ENCODE measurements at places on chromosomes 16 and 17. TPM values are rescaled to one million over a fixed set of nuclear protein-coding genes. Genes with fewer than 3 reads are reported as not detected.

The PDIA2 gene
- total RNA-seq = not detected

- DNase-seq = no peak
- H3K27me3 ChIP-seq = no peaks in the 10 kb centered on the region
- H3K27ac ChIP-seq = no peak overlapping the region
- peaks cover 10% of the 10 kb centered on the region for H3K4me1 ChIP-seq
- H3K36me3 ChIP-seq = peaks cover 24% of the 10 kb centered on the region
- no peak overlapping the region for H3K4me3 ChIP-seq
Measured at GRCh38 chr16:2231016-2231931, 5.0 kb upstream of the DNASE1L2 start.

The JPH3 gene
- total RNA-seq = not detected

- no peak overlapping the region for H3K4me3 ChIP-seq
- no peaks in the 10 kb centered on the region for H3K4me1 ChIP-seq
- no peak overlapping the region for H3K27ac ChIP-seq
- no peaks in the 10 kb centered on the region for H3K27me3 ChIP-seq
- DNase-seq = no peak
- no peaks in the 10 kb centered on the region for H3K36me3 ChIP-seq
Measured at GRCh38 chr16:10896723-10897122, 19.7 kb downstream of the CIITA start.

- no peak overlapping the region for H3K27ac ChIP-seq
- H3K4me3 ChIP-seq = no peak overlapping the region
Measured at GRCh38 chr17:34399725-34400124, 36.7 kb upstream of the CCL1 start.

The STX1B gene
- total RNA-seq = 1.6 TPM

DNA sequence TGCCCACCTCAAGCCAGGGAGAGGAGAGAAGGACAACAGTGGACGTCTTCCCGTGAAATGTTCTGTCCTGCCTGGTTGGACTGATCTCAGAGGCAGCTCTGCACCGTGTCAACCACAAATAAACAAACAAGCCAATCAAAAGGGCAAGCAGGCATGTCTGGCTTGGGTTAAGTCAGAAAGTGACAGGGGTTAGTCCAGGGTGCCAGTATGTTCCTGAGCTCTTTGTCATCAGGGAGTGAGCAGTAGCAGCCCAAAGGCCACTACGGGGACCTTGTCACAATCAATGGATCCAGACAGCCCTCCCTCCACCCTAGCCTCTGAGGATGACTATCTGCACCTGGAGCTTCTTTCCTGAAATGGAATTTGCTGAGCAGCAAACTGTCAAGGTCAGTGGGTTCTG lies 35.0 kb downstream of the CNGB1 start:
- no peak overlapping the region for H3K27ac ChIP-seq
- no peaks in the 10 kb centered on the region for H3K27me3 ChIP-seq
- H3K4me1 ChIP-seq = peaks cover 6% of the 10 kb centered on the region
- no peaks in the 10 kb centered on the region for H3K36me3 ChIP-seq
- H3K4me3 ChIP-seq = no peak overlapping the region
- DNase-seq = no peak

The PRRT2 gene
- 3.5 TPM for total RNA-seq

GRCh38 chr16:1394367-1394951 lies 20.0 kb downstream of the UNKL start:
- no peaks in the 10 kb centered on the region for H3K36me3 ChIP-seq
- DNase-seq = no peak
- H3K4me3 ChIP-seq = no peak overlapping the region
- no peak overlapping the region for H3K27ac ChIP-seq
- H3K27me3 ChIP-seq = no peaks in the 10 kb centered on the region
- H3K4me1 ChIP-seq = no peaks in the 10 kb centered on the region

DNA sequence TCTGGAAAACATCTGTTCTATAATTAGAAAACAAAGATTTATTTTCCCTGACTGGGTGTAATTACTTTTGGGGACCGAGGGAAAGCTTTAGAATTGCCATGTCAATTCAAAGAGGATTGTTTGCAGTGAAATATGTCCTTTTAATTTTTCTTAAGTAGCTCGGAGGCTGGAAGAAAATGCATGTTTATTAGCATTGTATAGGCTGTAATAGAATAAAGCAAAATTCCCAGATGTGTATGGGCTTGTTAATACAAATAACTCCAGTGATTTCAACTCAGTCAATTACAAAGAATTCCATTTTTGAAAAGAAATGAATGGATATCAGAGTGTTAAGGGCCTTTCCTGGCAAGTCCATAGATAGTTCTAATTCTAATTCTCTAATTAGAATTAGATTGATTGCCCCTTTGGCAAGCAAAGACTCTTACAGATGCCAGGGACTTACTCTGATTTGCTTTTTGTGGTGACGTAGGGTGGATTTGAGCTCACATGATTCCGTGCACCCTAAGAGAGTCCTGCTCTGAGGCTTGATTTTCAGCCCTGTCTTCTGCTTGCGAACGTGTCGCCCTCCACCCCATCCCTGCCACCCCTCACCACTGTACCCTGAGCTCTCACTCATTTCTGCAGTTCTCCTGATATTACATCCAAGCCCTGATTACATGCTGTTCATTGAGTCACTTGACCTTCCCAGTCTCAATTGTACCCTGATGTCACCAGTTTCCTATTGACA lies 70.0 kb upstream of the FAM20A start:
- no peaks in the 10 kb centered on the region for H3K4me1 ChIP-seq
- no peak for DNase-seq
- no peak overlapping the region for H3K27ac ChIP-seq
- no peaks in the 10 kb centered on the region for H3K27me3 ChIP-seq
- no peaks in the 10 kb centered on the region for H3K36me3 ChIP-seq
- no peak overlapping the region for H3K4me3 ChIP-seq

DNA sequence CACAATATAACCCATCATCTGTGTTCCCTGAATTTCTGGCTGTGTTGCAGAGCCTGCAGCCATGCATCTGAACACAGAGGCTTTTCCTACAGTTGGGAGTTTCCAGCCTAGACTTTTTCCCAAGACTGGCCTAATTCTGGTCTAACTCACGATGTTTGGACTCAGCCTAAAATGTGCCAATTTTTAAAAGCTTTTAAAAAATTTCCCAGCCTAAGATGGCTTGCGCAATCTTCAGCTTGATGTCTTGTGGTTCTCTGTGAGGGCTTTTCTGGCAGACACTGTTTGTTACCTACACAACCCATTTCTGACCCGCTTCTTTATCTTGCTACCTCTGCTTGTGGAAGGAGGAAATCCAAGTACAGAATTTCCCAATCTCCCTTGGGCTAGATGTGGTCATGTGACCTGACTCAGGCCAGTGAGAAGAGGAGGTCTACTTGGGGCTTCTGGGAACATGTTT lies 72.7 kb upstream of the GAS7 start:
- H3K4me1 ChIP-seq = no peaks in the 10 kb centered on the region
- H3K27me3 ChIP-seq = no peaks in the 10 kb centered on the region
- no peak overlapping the region for H3K27ac ChIP-seq

DNA sequence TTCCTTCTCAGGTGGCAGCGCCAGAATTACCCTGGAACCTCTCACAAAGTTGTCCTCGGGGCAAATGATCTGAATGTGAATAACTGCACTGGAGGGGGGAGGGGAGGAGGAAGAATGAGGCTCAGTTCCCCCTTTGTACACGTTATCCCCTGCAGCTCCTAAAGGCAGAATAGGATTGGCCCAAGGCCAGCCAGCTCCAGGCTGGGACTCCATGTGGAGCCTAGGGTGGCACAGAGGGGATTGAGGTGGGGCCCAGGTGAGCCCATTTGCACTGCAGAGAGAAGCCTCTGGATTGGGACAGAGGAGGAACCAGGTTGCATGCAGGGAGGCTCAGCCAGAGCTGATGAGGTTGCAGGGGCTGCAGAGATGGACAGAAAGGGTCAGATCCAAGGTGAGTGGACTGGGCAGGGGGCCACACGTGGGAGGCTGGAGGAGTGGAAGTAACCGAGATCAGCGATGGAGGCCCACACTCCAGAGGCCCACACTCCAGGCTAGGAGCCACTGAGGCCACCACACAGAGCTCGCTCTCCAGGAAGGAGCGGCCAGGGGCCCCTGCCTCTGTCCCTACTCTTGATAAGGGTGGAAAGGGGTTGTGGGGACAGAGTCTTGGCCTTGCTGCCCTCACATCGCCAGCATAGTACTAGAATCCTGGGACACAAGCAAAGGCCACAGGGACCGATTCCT lies 78.6 kb downstream of the RBFOX3 start:
- no peak for DNase-seq
- no peak overlapping the region for H3K27ac ChIP-seq
- no peak overlapping the region for H3K4me3 ChIP-seq

GRCh38 chr17:76752006-76752405 lies 14.1 kb downstream of the MFSD11 start:
- H3K36me3 ChIP-seq = no peaks in the 10 kb centered on the region
- no peaks in the 10 kb centered on the region for H3K4me1 ChIP-seq

GRCh38 chr17:59406808-59407381 lies 75.4 kb downstream of the YPEL2 start:
- H3K4me3 ChIP-seq = no peak overlapping the region
- no peaks in the 10 kb centered on the region for H3K27me3 ChIP-seq
- H3K27ac ChIP-seq = no peak overlapping the region
- H3K36me3 ChIP-seq = no peaks in the 10 kb centered on the region

The METRN gene
- 24.3 TPM for total RNA-seq

DNA sequence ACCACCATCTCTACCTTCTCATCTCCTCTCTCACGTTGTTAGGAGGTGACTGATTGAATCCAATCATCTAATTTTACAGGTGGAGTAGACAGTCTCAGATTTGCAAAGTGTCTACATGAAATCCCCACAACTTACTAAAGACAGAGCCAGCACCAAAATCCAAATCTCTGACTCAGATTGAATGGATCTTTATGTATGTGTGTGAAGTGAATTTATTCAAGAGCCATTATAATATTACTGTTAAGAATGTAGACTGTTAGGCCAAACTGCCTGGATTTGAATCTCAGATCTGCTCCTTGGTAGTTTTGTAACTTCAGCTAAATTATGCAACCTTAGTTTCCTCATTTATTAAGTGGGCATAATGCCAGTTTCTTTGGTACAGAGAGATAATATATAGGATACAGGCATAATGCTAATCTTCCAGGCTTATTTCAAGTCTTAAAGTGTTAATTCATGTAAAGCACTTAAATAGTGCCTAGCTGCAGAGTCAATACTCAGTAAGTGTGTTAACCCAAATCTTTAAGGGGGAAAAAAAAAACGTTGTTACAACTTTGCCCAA lies 12.7 kb downstream of the CNEP1R1 start:
- no peaks in the 10 kb centered on the region for H3K27me3 ChIP-seq
- no peak overlapping the region for H3K27ac ChIP-seq
- DNase-seq = no peak
- no peaks in the 10 kb centered on the region for H3K36me3 ChIP-seq
- no peaks in the 10 kb centered on the region for H3K4me1 ChIP-seq
- H3K4me3 ChIP-seq = no peak overlapping the region

The SLC47A1 gene
- 8.8 TPM for total RNA-seq

DNA sequence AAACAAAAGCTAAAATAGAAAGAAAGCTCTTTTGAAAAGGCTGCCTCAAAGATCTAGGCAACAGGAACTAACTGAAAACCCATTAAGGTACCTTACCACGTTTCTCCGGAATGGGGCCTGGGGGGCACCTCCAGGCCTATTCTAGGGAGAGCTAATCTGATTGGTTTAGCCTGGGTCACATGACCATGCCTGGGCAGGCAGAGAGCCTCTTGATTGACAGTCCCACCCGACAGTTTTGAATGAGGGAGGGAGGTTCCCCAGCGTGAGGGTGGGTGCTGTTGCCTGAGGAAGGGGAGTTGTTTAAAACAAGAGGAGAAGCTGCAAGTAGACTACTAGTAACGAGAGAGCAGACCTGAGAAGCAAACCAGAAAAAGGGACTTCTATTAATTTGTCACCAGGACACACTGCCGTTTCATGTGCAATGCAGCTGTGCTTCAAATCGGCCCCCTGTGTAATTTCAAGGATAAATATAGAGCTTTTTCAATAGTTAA lies 143.4 kb upstream of the HS3ST2 start:
- H3K27me3 ChIP-seq = no peaks in the 10 kb centered on the region
- no peak for DNase-seq
- no peaks in the 10 kb centered on the region for H3K4me1 ChIP-seq
- H3K36me3 ChIP-seq = no peaks in the 10 kb centered on the region

DNA sequence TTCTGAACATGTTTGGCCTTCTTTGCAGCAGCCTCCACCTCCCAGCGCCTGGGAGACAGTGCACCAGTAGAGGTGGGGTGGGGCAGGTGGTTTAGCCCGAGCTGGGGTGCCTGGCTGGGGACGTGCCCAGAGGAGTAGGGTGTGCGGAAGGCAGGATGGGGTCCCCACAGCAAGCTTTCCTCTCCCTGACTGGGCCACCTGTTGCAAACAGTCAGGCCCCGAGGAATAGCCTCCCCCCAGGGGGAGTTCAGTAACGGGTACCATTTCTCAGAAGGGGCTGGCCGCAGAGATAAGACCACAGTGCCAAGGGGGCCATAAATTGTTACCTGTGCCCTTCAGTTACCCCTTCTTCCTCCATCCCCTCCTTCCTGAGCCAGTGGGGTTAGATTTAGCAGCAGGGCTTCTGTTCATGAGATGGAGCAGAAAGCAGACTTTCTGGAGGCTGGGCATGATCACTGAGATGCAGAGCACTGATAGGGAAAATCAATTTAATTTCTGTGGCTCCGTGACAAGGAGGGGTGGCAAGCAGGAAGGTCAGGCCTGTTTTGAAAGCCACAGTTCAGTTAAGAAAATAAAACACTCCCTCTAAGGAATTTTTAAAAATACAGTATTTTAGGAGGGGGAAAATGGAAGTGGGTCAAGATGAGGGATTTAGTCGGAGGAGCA lies 181.9 kb downstream of the MSI2 start:
- DNase-seq = no peak
- H3K27ac ChIP-seq = peak overlapping the region; percentile 36
- H3K36me3 ChIP-seq = no peaks in the 10 kb centered on the region
- H3K27me3 ChIP-seq = no peaks in the 10 kb centered on the region
- H3K4me1 ChIP-seq = peaks cover 8% of the 10 kb centered on the region

The MT4 gene
- total RNA-seq = not detected

The MYL11 gene
- not detected for total RNA-seq

DNA sequence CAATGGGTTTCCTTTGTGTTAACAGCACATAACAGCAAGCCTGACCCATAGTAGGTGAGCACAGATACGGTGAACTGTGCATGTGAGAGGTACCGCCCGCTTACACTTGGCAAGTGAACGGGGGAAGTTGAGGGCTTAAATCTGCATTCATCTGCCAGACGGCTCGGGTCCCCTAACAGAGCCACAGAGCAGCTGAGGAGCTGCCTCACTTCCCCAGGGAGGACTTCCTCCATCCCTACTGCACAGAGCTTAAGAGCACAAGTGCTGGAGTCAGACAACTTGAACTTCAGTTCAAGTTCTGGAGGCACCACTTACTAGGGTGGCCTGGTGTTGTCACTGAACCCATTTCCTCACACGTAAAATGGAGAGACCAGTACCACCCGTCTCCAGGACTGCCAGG lies 13.4 kb downstream of the RAB5C start:
- DNase-seq = no peak
- H3K27ac ChIP-seq = no peak overlapping the region
- H3K36me3 ChIP-seq = no peaks in the 10 kb centered on the region
- H3K4me3 ChIP-seq = no peak overlapping the region
- no peaks in the 10 kb centered on the region for H3K27me3 ChIP-seq
- H3K4me1 ChIP-seq = no peaks in the 10 kb centered on the region

The SDR42E1 gene
- 6.9 TPM for total RNA-seq
